ENCODE measurements at places on chromosomes 7 and 10.

- no peak for DNase-seq
Observed at GRCh38 chr10:3761021-3761686, 23.9 kb downstream of the KLF6 start.

DNA sequence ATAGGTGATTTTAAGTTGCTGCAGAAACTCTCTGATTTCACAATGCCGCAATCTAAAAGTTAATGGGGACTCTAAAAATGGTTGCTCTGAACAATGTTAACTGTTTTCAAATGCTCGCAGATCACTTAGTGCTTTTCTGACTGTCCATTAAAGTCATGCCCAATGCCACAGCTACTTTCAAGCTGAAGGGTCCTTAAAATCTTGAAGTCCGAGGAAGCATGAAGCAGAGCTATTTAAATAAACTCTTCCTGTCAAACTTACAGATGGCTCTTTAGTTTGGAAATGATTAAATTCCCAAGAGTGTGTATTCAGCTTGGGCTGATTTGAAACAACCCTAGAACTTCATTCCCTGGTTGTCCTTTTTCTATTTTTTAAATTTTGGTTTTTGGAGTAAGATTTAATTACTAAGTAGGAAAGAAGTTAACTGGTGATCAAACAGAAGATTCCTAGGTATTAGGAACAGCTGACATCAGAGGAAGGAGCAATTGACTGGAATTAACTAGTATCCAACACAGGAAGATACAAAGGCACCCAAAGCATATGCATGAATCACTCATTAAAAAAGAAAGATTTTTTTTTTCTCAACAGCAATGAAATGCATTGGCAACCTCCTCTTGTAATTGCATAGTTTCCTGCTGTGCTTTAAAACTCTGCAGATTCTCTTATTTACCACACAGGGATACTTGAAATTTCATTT, 105.1 kb downstream of the NRP1 start:
- no peak for DNase-seq

- no peak for DNase-seq
Observed at GRCh38 chr7:144826208-144826607, 9.6 kb downstream of the TPK1 start.

DNA sequence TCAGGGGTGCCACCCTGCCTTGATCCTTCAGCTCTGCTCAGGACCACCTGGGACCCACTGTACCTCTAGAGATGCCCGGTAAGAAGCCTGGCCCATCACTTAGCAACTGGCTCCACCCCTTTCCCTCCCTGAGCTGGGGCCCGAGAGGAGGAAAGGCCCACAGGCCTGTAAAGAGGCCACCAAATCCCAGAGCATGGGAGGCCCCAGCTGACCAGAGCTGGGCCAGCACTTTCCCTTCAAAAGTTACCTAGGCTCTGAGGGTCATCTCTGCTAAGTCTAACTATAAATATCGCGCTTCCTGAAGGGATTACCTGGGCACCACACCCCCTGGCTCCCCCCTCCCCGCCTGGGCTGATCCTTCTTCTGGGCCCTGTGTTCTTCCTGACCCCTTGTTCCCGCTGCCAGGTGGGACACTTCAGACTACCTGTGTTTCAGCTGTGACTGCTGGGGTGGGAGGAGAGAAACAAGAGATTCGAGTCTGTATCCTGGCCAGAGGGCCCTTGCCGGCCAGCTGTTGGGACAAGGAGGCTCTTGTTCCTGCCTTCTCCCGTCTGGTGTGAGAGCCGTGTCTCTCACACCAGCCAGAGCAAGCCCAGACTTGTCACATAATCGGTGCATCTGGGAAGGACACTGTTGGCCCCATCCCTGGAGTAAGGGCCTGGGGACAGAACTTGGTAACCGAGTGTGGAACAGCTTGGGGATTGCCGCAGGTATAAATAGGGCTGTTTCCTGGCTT, 22.8 kb upstream of the ANKRD2 start:
- no peak for DNase-seq

DNA sequence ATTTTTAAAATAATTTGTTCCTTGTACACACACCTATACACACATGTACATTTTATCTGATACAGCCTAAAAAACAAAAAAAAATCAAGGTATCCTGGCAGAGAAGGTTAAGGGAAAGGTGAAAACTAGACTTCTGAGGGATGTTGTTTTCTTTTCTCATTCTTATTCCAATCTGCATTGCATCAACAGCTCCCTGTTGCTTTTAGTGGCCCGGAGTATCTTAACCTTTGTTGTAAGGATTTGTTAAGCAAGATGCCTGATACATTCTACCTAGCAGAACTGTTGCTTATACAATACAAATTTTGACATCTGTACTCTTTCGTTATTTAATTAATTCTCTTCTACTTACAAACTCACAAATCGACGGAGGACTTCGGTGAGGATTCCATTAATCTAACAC, 167.4 kb downstream of the GNAI1 start:
- no peak for DNase-seq

GRCh38 chr10:82468453-82468852, 593.5 kb downstream of the NRG3 start:
- DNase-seq: no peak

DNA sequence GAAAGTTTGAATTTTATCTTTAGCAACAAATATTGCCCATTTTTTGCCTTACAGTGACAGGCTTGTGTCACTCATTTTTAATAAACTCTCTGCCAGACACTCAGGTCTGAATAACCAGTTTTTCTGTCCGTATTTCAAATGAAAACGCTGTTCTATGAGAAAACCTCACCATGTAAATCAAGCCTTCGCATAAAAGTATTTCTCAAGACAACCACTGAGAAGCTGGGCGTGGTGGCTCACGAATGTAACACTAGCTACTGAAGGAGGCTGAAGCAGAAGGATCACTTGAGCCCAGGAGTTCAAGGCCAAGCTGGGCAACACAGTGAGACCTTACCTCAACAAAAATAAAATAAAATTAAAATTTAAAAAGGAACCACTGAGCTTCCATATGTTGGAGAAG, 339.3 kb downstream of the PARD3 start:
- DNase-seq: no peak

GRCh38 chr10:113060201-113061053, 110.4 kb downstream of the TCF7L2 start:
- no peak for DNase-seq

GRCh38 chr10:87646192-87646909, 13.3 kb upstream of the PAPSS2 start:
- no peak for DNase-seq

DNA sequence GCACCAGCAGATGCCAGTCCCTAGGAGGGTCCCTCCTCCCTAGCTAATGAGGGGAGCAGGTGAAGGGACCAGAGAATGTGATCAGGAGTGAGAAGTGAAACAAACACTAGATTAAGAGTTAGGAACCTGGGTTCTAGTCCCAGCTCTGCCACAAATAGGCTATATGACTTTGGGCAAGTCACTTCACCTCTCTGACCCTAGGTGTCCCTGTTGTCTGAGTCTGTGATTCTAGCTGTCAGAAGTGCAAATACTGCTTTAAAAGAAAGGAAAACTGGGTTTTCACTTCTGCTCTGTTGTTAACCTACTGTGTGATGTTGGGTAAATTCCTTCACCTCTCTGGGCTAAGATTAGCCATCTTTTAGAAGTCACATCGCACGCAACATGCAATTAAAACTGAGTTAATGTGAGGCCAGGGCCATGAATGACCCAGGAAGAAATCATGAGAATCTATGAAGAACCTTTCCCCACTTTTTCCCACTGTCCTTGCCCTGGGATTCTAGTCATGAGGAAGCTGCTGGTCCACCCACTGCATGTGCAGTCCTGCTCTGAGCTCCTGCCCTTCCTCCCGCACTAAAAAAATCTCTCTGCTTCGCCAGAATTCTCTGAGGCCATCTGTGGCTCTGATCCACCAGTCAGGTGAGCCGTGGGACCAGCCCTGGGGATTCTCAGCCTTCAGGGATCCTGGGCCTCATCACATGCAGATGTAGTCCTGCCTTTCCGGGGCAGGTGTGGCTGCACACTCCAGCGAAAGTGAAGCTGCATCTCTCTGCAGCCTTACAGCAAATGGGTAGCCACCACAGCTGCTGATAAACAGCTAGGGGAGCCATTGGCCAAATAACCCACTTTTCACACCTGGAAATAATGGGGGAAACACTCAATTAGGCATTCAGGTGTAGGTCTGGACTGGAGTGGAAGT, 181.7 kb downstream of the PLXNA4 start:
- no peak for DNase-seq

DNA sequence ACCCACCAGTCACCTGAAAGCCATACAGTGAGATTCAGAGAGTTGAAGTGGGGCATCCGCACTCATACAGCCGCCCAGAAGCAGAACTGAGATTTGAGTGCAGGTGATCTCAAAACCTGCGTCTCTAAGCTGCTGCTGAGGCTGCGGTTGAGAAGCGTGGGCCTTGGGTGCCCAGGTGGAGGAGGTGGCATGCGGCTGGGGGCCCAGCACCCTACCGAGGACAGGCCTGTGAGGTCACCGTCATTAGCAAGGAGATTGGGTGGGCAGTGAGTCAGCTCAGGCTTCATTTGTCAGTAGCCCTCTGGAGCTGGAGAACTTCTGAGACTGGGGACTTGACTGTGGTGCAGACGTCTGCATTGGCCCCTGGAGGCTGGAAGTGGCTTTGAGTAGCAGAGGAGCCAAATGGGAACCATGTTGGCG, 29.8 kb downstream of the ZMIZ1 start:
- no peak for DNase-seq

DNA sequence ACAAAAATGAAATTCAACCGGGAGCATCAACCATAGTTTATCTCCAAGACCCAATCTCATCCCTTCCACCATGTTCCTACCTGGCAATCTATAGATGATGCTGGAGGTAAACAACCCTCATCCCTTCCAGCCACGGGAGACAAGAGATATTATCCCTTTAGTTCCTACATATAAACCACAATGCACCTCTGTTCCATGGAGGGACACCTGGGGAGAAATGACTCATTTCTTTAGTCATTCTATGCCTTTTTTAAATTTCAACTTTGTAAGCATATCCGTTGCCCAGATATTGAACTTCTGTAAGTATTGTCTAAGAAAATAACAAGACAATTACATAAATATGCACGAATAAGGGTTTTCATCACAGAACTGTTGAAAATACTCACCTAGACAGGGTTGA, 15.5 kb upstream of the SFMBT2 start:
- DNase-seq: no peak

DNA sequence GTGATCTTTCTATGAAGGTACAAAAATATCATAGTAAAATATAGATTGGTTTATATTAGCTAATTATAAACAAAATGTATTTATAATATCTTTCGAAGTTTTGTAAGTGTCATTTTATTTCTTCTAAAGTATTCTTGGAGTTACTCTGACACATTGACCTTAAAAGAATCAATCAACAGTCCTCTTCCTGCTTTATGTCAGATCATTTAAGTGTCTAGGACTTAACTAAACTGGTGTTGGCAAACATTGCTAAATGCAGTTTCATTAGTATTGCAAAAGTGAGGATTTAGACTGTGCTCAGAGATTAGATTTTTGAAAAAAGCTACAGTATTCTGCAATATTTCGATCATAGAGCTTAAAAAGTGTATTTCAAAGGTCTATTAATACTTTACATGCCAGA, 10.3 kb downstream of the GLCCI1 start:
- DNase-seq: no peak

- no peak for DNase-seq
Observed at GRCh38 chr7:25187932-25188331, 40.4 kb downstream of the NPVF start.

GRCh38 chr7:37534893-37535610, 86.4 kb upstream of the ELMO1 start:
- no peak for DNase-seq

DNA sequence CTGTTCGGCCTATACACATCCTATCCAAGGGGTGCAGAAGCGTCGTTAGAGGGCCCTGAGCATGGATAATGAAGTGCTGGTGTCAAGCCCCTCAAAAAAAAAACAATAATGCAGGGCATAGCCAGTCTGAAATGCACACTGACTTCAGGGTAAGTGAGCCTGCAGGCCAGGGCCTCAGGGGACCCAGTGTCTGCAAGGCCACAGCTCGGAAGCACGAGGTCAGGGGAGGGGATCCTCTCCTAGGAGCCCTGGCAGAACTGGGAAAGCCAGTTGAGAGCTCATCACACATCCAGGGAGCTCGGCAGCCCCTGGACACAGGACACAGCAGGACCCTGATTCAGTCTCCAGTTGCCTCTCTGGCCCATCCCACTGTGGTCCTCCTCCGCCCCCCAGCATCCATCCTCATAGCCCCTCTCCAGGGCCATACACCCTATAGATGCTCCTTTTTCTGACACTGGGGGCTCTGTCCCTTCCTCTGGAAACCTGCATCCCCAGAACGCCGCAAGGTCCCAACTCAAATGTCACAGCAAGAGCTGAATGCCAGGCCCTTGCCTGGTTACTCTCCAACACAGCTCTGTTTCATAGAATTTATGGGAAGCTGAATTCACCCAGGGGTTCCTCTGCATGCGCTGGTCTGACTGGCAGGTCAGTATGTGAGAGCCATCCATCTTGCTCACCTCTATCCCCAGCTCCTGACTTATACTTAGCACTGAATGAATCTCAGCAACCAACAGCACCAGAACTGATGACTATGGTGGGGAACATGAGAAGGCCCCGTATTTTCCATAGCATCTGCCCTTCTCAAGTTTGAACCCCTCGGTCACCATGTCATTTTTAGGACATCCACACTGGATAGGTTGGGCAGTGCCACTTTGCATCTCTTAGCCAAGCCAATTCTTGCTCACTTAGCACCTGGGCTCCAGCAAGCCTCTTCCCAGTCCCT, 717.0 kb upstream of the IGFBP3 start:
- no peak for DNase-seq

DNA sequence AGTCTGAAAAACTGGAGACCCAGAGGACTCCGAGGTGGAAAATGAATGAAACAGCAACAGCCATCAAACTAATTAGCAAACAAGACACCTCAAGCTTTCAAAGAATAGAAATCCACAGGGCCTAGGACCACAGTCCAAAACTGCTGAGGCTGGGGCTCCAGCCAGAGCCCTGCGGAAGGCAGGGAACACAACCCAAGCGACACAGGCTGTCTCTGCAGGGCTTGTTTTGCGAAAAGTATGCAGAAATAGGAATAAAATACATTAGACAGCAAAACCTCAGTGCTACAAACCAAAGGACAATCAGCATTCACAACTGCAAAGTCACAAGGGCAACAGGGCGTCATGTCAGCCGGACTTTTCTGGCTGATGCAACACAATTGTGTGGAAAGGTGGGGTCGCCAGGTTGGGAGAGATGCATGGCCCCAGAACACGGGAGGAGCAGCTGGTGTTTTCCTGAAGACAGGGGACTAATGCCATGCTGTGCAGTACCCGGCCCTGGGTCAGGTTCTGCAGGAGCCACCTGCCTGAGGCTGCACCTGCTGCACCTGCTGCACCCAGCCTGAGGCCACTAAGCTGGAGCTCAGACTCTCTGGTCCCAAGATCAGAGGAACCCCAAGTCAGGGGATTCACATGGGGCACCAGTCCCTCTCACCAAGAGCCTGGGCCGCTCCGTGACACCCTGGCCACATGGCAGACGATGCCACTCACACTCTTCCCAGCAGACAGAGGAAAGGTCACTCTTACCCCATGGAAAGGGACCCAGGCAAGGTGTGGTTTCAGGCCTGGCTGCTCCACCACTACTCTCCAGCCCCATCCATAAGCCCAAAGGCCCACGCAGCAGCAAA, 74.2 kb downstream of the MAD1L1 start:
- no peak for DNase-seq

- no peak for DNase-seq
Observed at GRCh38 chr7:42123716-42124115, 113.3 kb downstream of the GLI3 start.
